Activated T-helper 1 cell treated with anti-CD3 and anti-CD28 coated beads, Interleukin-12 subunit alpha, Interleukin-12 subunit beta, Interleukin-2, Interleukin-4 antibody, amounts not matched to agents 30 ng/mL and 10 ng/mL and 1 ng/mL, durations not matched to agents 14 hours and 24 hours and 36 hours (primary cell): ENCODE measurements at places on chromosomes 16 and 17. TPM values are rescaled to one million over a fixed set of nuclear protein-coding genes. Genes with fewer than 3 reads are reported as not detected.

- H3K27ac ChIP-seq: no peak overlapping the region
- H3K27me3 ChIP-seq: no peaks in the 10 kb centered on the region
- H3K36me3 ChIP-seq: peaks cover 7% of the 10 kb centered on the region
- H3K4me3 ChIP-seq: no peak overlapping the region
Measured at GRCh38 chr16:87410530-87410929, 18.4 kb downstream of the MAP1LC3B start.

DNA sequence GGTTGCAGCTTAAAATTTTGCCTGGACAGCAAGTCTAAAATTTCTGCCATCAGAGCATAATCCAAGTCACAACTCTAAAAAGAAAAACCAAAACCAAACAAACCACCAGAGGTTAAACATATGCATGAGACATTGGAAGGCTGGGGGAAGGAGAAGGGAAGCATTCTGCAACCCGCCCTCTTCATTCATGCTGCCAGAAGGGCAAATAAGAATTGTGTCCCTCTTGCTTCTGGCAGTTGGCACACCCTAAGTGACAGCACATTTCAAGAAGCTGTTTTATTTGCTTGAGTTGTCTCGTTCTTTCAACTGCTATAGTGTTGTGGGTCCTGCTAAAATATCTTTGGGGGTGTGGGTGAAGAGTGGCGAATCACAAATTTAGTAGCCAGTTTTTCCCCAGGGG is 99.6 kb downstream of the SKAP1 start:
- DNase-seq: no peak
- H3K27ac ChIP-seq: no peak overlapping the region
- H3K4me3 ChIP-seq: no peak overlapping the region
- H3K4me1 ChIP-seq: peaks cover 23% of the 10 kb centered on the region
- peaks cover 11% of the 10 kb centered on the region for H3K36me3 ChIP-seq

SP2 gene
- total RNA-seq: 24.0 and 26.3 TPM in 2 replicates

CMTR2 gene
- total RNA-seq: 18.2 and 20.7 TPM in 2 replicates

GRCh38 chr16:1884155-1884760 is 12.3 kb upstream of the MEIOB start:
- no peak overlapping the region for H3K27ac ChIP-seq
- H3K27me3 ChIP-seq: peaks cover 12% of the 10 kb centered on the region
- no peak for DNase-seq

DNA sequence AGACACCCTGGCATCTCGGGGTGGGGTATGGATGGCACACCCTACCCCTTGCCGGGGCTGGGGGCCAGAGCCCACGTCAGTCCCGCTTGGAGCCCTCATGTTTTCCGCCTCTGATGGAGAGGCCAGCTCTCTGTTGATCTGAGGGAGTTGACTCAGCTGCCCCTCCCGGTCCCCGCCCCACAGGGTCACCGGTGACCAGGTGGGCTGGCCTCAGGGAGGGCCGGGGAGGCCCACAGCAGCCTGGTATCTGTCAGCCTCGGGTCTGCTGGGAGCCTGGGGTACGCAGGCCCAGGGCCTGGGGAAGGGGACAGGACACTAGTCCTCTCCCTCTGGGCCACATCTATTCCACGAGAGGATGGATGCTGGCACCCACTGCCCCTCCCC is 109.5 kb upstream of the CIBAR2 start:
- no peaks in the 10 kb centered on the region for H3K4me1 ChIP-seq
- no peaks in the 10 kb centered on the region for H3K27me3 ChIP-seq
- H3K36me3 ChIP-seq: no peaks in the 10 kb centered on the region
- DNase-seq: no peak

DNA sequence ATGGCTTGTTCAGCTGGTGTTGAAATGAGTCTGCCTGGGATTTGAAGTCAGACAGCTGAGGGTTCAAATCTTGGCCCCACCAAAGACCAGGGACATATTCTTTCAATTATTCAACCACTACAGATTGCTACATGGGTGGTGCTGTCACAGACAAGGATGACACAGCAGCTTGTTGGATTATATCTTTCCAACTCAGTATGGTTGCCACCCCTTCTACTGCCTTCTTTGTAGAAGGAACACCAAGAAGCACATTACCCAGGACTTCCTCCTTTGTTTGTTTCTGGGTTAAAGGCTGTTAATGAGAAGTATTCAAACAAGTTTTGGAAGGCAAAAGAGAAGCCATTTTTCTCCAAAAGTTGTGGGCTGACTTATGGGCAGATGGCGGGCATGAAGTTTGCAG is 78.6 kb downstream of the COPRS start:
- no peaks in the 10 kb centered on the region for H3K36me3 ChIP-seq
- no peaks in the 10 kb centered on the region for H3K4me1 ChIP-seq
- H3K27ac ChIP-seq: no peak overlapping the region
- no peak for DNase-seq
- no peak overlapping the region for H3K4me3 ChIP-seq

DNA sequence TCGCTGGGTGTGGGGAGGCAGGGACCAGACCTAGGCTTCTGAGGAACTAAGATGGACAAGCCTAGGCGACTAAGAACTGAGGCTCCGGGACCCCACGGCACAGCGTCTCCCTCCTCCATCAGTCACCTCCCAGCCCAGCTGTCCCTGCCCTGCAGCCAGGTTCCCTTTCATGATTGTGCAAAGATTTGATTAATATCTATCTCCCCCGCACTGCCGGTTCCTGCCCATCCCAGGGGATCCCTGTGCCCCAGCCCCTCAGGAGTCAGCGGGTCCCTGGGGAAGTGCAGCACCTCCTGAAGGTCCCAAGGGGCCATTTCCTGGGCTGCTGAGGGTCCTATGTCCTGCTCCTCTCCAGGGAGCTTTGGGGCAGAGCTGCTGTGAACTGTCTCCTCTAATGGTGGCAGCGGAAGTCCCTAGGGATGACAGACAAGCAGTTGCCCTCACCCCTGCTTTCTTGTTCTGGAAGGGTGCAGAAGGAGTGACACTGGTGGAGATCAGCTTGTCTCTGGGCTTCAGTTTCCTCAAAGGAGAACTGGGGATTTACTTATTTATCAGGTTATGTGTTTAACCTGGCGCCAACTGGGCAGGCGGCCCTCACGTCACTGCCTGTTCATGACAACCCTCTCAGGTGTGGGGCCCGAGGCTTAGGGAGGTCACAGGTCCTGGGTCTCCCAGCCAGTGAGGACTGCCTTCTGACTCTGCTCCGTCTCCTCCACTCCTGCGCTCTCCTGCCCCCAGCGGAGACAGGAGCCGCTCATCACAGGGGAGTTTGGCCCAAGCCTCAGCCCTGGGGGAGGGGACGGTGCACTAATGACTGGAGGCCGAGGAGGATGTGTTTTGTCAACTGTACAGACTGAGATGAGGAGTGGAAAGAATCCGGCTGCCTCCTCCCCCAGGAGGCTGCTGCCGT is 1.9 kb upstream of the C16orf74 start:
- no peaks in the 10 kb centered on the region for H3K4me1 ChIP-seq
- H3K27me3 ChIP-seq: peaks cover 40% of the 10 kb centered on the region
- no peak overlapping the region for H3K27ac ChIP-seq
- H3K36me3 ChIP-seq: no peaks in the 10 kb centered on the region
- no peak overlapping the region for H3K4me3 ChIP-seq

GRCh38 chr17:40331743-40332641 is 23.0 kb downstream of the RARA start:
- peaks cover 80% of the 10 kb centered on the region for H3K4me1 ChIP-seq
- H3K27me3 ChIP-seq: no peaks in the 10 kb centered on the region
- H3K4me3 ChIP-seq: peak overlapping the region; percentile 50
- H3K36me3 ChIP-seq: peaks cover 22% of the 10 kb centered on the region
- peak overlapping the region; percentile 79 for H3K27ac ChIP-seq
